Hematopoietic multipotent progenitor cell treated with erythropoietin and hydrocortisone succinate and interleukin-3 and kit ligand, for 15 days (in vitro differentiated cells): ENCODE measurements at places on chromosomes 3 and 15.

GRCh38 chr3:197149528-197149927, 119.9 kb upstream of the MELTF start:
- no peak for DNase-seq

- DNase-seq, result no peak
Observed at GRCh38 chr3:58388550-58389091, 45.0 kb downstream of the PDHB start.

- DNase-seq, result no peak
Observed at GRCh38 chr3:143249014-143249413, 129.4 kb downstream of the CHST2 start.

DNA sequence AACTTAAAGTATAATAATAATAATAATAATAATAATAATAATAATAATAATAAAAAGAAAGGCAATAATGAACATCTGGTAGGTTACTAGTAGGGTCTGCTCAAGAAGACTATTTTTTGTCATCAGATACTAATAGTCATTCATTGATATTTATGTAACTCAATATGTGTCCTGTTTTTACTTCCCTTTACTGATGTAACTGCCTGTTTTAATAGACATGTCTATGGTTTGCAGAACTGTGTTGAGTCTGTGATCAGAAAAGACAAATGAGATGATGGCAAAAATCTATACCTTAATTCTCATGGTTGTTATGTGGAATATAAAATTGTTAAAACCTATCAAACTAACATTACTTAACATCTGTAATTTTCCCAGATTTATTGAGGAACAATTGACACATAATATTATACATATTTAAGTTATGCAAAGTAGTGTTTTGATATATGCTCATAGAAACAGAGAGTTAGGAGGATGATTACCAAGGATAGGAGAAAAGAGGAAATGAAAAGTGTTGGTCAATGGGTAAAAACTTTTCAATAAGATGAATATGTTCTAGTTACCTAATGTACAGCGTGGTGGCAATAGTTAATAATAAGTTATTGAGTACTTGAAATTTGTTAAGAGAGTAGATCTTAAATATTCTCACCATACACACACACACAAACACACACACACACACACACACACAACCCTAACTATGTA, 699.4 kb downstream of the ZPLD1 start:
- DNase-seq, result no peak

GRCh38 chr15:29557171-29557570, 265.1 kb downstream of the TJP1 start:
- no peak for DNase-seq

- no peak for DNase-seq
Observed at GRCh38 chr3:161890147-161890625, 393.6 kb downstream of the OTOL1 start.

DNA sequence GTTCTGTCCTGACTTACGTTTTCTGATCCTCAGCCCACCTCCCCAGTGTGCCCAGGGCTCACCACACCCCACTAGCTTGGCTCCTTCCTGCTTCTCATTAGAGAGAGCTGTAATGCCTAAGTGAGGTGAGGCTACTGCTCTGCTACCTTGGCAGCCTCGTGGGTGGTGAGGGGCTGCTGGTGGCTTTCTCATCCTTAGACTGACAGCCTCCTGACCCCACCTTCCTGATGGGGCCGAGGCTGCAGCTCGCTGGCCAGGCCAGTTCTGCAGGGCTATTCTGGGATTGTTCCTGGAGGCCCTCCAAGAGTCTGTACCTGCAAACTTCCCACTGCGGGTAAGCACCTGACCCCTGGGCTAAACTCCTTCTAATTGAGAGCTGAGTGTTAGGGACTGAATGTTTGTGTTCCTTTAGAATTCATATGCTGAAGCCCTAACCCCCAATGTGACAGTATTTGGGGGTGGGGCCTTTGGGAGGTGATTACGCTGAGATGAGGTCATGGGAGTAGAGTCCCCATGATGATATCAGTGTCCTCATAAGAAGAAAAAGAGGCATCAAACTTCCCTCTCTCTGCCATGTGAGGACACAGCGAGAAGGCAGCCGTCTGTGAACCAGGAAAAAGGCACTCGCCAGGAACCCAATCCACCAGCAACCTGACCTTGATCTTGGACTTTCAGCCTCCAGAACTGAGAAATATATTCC, 38.1 kb upstream of the IQSEC1 start:
- no peak for DNase-seq

- no peak for DNase-seq
Observed at GRCh38 chr15:69578787-69579583, 126.4 kb downstream of the RPLP1 start.

- no peak for DNase-seq
Observed at GRCh38 chr3:160384639-160385318, 14.2 kb downstream of the IFT80 start.

DNA sequence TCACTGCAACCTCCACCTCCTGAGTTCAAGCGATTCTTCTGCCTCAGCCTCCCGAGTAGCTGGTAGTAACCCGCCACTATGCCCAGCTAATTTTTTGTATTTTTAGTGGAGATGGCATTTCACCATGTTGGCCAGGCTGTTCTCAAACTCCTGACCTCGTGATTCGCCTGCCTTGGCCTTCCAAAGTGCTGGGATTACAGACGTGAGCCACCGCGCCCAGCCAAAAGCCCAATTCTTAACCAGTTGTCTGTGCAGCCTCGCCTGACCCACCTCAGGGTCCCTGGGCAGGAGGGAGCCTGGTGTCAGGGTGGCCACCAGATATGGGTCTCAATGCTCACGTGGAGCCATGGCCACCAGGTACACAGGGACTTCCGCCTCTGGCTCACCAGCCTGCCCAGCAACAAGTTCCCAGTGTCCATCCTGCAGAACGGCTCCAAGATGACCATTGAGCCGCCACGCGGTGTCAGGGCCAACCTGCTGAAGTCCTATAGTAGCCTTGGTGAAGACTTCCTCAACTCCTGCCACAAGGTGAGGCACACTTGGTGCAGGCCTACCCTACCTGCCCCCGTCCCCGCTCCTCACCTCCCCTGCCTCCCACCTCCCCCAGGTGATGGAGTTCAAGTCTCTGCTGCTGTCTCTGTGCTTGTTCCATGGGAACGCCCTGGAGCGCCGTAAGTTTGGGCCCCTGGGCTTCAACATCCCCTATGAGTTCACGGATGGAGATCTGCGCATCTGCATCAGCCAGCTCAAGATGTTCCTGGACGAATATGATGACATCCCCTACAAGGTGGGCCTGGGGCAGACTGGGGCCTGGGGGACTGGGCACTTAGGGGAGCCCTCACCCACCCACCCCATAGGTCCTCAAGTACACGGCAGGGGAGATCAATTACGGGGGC, 48.6 kb downstream of the SEMA3G start:
- no peak for DNase-seq

DNA sequence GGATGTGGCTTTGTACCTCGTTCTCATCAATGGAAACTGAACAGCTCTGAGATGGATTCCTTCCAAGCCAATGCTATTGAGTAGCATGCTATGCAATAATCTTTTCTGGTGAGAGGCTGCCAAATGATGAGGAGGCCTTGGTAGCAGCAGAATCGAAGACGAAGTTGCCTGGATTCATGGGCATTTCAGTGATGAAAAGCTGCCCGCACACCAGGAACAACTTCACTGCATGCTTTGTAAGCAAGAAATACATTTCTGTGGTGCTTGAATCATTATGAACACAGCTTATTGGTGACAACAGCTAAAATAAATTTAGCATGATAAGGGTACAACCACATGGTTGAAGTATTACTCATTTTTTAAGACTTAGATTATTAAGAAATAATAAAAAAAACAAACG, 246.8 kb upstream of the ROBO1 start:
- DNase-seq, result no peak

DNA sequence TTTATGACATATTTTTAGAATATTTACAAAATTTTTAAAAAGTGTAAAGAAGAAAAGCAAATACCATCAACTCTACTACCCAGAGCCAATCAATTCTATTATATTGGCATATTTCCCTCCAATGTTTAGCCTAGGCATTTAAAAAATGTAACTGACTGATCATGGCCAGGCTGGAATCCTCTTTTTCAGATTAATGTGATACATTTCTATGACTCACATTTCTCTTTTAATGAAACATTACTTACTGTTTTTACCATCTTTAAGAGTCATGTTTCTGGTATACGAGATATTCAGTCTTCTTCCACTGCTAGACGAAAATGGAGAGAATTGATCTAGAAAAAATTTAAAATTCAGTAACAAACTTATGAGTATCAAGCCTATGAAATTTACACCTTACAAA, 53.4 kb upstream of the DCUN1D1 start:
- DNase-seq, result no peak

DNA sequence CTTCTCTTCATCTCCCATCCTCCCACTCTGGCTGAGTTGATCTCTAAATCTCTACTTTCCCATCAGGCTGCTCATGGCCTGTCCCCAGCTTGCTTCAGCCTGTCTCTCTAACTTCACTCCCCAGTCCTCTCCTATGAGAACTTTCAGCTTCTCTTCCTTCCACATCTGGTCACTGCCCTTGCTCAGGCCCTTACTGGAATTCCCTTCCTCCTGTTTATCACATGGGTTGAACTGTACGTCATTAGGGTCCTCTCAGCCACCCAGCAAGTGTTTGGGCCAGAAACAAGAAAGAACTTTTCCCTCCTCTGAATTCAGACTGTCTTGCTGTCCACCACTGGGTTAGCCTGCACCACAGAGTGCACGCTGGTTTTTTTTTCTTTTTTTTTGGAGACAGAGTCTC, 5.0 kb downstream of the PTPN23 start:
- no peak for DNase-seq

DNA sequence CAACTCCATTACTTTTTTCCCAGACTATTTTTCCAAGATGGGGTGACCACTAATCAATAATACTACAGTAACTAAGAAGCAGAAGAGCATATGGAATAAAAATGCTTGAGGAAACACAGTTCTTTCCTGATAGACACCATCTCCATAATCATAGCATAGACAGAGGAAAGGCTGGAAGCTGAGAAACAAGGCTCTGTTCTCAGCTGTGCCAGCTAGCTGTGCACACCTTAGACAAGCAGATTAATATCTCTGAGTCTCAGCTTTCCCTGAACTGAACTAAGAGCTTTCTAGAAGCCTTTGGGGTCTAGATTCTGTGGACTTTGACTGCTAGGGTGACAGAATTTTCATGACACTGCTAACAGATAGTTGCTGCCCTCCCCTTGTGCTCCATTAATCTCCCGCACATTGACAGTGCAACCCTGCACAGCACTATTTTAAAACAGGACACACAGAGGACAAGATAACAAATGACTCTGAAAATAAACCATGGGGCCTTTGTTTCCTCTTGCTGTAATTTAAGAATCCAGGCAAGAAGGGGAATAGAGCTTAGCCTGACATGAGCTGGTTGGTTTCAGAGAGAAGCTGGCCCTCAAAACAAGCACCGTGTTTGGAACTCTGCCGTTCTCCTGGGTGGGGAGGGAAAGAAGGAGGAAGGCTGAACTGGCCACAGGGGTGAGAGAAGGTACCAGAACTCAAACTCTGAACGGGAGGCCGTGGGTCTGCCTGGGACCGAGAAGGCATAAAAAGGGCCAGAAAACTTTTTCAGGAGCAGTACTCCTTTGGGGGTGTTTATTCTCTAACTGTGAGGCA, 67.4 kb downstream of the ATP13A5 start:
- no peak for DNase-seq

DNA sequence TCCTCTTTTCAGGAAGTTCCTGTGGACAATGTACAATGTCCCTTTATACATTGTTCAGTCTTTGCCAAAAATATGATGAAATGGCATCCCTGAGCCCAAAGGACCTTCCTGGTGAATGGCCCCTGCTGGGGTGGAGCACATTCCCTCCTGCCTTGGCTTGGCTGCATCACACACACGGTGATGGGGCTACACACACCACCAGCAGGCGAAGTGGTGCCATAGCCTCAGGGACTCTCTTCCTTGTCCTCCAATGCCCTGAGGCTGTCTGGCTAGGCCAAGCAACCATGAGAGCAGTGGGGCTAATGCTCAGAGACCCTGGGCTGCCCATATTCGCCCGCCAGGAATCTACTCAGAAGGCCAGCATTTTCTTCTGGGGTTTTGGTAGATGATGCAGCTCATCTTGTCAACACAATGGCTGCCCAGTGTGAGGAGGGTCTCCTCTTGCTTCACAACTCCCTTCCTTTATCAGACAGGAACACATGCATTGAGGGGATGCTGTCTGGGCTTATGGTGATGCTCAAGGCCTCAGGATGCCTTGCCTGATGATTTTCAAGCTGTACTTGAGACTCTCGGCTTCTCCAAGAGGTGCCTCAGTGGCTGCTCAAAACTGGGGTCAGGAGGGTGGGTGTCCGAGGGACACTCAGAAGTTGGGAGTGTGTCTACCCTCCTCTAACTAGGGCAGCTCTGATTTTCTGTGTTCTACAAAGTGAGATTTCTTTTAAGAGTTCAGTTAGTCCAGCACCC, 40.9 kb upstream of the EPHB1 start:
- DNase-seq, result no peak

DNA sequence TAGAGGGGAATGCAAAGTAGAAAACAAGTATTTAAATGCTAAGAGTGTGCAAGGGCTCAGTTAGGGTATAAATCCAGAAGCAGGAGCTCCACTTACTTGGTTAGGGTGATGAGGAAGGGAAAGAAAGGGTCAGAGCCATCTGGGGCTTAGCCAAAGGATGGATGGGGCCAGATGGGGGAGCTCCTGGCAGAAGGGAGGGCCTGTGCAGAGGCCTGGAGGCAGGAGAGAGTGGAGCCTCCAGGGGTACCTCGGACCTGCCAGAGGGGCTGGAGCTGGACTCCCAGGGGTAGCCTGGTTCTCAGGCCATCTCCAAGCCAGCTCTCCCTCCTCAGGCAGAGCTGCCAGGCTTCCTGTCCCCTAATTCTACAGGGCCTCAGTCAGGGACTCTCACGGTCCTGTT, 506.3 kb downstream of the SHQ1 start:
- DNase-seq, result no peak

DNA sequence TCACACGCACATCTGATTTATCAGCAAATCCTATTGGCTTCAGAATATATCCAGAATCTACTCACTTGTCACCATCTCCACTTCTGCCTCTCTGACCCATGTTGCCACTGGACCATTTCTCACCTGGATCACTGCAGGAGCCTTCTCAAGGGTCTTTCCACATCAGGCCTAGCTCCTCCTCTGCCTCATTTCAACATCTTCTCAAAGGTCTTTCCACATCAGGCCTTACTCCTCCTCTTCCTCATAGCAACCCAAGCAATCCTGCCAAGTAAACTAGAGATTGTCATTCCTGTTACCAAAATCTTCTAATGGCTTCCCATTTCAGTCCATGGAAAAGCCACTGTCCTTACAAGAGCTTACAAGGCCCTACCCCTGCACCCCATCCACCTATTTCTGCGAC, 18.0 kb upstream of the DUT start:
- DNase-seq, result no peak

DNA sequence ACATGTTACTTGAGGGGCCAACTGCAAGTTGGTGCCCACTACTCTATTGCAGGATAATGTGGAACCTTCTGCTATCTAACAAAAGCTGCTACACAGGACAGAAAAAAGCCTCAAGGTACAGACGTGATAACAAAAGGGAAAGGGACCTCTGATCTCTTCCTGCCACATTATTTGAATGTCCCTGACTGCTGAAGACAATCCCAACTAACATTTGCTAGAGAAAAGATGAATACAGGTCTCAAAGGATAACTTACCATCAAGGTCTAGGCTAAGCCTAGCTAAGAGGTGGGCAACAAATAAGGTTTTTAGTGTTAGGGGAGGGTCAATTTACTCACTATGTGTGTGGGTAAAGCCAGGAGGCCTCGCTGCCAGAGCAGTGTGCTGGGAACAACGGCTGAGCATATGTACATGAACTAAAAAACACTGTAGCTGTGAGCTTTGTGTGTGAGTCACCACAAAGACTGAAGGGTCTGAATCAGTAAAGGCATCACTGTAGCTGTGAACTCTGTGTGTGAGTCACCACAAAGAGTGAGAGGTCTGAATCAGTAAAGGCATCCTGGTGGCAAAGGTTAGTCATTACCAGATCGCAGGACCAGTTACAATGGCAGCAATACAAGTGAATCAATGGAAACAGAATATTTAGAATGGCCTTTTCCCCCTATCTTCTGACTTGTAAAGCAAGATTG, 111.7 kb downstream of the LMLN start:
- DNase-seq, result no peak
